Small intestine (tissue), 16 donors: ENCODE measurements at places on chromosomes 3 and 15.

- DNase-seq: no peak
Measured at GRCh38 chr15:50046159-50046558, 72.9 kb downstream of the ATP8B4 start.

- no peak for DNase-seq
Measured at GRCh38 chr3:43248185-43248583, 38.2 kb upstream of the SNRK start.

DNA sequence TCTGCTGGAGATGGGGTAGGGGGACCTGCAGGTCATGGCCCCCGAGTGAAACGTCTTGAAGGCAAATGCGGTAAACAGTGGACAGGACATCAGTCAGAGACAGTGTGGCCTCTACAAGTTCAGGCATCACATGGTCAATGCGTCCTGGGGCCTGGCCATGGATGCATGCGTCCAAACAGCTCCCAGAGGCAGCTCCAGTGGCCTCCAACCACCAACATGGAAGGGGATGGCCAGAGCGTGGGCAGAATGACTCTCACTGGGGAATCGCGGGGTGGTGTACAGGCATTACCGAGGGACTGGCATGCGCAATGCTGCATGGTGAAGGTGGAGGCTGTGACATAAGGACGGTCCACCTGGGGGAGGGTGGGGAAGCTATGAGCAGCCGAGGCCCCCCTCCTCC, 35.6 kb upstream of the IQSEC1 start:
- no peak for DNase-seq

DNA sequence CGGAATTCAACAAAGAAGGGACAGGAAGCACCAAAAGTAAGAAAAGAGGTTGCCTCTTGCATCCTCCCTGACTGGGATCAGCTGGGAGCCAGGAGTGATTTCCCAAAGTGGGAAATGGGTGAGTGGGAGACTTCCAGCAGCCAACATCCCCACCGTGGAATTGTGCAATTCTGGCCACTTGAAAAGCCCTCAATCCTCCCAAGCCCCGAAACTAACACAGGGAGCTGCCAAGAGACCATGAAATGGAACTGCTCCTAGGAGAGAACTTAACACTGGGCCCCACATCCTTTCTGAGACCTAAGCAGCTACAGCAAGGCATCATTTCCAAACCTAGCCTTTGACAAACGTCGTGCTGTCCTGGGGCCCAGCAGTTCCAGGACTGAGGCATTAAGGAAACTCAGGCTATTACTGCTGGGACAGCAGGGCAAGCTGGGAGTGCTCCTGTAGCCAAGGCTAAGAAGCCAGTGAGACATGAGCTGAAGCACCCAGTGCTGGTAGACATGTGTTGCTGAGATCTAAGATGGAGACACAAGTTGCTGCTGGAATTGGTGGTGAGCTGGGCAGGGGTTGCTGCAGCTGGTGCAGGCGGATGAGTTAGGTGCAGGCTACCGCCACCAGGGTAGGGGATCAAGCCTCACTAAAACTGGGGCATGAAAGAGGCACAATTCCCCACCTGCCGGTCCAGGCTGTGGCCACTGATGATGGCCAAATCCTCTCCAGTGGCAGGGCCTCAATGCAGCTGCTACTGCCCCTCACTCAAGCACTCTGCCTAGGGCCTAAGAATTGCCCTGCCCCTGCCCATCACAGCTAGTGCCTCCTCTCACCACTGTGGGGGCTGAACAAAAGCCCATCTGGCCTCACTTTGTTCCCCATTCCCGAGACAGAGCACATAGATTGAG, 43.9 kb downstream of the ALDH1A2 start:
- no peak for DNase-seq

- no peak for DNase-seq
Measured at GRCh38 chr15:64928626-64929220, 17.0 kb downstream of the ANKDD1A start.

DNA sequence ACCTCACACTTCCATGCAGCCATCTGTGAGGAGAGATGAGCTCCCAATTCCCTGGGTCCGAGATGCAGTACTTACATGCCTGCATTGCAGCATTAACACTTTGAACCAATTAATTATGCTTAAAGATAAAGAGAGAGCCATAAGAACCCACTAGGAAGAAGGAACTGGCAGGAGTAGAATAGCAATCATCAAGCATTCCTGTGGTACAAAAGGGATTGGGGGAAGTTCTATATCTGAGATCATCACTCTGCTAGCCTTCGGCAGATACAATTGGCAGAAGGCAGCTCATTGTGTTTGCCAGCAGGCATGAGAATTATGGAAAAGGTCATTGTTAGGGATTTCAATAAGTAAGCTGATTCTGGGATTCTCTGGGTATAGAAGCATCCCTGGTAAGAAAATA, 891.4 kb downstream of the NTRK3 start:
- DNase-seq: no peak

DNA sequence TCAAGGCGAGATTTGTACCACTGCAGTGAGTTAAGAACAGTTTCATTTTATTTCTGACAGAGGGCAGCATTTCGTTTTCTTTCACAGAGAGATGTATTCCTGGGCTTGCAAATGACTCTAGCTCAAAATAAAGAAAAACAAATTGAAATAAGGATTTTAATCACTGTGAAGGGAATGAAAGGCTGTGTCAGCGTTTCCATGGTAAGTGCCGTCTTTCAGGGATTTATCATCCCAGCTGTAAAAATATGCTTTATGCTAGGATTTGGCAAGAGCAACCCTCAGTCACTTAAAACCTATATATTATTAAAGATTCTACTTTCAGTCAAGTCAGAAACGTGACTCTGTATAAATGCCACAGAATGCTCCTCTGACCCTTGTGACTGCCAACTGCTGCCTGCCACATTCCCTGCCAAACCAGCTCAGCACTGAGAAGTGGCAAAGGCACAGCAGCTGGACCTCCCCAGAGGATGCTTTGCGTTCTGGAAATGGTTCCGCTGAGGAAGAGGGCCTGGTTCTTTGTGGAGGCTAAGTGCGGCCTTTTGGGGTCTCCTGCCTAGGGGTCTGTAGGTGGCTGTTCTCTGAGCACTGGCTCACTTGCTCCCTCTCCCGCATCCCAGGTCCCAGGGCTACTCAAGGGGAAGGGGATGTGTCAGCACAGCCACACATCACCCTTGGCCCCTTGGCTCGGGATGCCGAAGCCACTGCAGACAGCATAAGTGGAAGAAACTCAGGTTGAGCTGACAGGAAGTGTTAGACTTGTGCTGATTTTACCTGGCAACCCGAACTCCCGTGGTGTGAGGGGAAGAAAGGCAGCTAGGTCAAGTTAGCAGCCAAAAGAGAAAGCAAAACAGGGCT, 56.6 kb upstream of the POMGNT2 start:
- peak; percentile 65 for DNase-seq

- peak; percentile 45 for DNase-seq
Measured at GRCh38 chr3:165070682-165071081, 7.6 kb downstream of the SI start.

- no peak for DNase-seq
Measured at GRCh38 chr15:47778263-47778770, 61.0 kb downstream of the SEMA6D start.
